ENCODE measurements at places on chromosomes 3 and 15. TPM values are rescaled to one million over a fixed set of nuclear protein-coding genes. Genes with fewer than 3 reads are reported as not detected.

DNA sequence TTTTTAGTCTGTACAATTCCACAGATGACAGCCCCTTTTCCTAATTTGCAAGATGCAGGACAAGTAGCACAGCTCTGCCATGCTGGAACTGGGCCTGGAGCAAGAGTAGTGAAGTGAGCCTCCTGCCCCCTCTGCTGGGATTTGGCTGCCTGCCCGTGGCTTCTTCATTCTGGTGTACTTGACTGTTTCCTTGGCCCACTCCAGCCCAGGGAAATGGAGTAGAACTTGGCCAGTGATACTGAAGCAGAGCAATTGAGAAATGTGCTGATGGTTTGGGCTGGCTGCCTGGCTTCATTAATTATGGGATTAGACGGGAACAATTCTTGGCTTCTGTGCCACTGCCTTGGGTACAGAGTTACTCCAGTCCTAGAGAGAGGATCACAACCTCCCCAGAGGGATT is 2.8 kb downstream of the GPD1L start:
- H3K27ac ChIP-seq = peak overlapping the region; percentile 80
- peaks cover 42% of the 10 kb centered on the region for H3K4me1 ChIP-seq
- no peak overlapping the region for H3K4me3 ChIP-seq

Gene BFSP2
- not detected for total RNA-seq

DNA sequence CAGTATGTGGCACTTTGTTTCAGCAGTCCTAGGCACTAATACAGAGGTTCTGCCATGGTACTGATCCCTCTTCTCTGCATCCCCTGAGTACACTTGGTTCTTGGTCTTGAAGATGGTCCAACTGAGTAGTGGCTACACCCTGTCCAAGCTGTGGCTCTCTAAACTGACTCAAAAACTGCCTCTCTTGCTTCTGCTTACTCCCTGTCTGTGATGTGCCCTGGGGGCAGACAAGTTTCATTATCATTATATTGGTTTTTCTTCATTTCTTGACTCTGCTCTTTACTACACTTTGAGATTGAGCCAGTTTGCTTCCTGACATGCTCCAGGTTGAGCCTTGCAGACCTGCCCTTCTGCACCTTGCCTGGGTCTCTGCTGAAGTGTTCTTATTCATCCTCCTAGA is 18.9 kb upstream of the ST3GAL6 start:
- peaks cover 13% of the 10 kb centered on the region for H3K4me1 ChIP-seq
- no peaks in the 10 kb centered on the region for H3K36me3 ChIP-seq
- H3K27me3 ChIP-seq = no peaks in the 10 kb centered on the region
- DNase-seq = no peak

Gene UBA7
- 48.6 TPM for total RNA-seq

DNA sequence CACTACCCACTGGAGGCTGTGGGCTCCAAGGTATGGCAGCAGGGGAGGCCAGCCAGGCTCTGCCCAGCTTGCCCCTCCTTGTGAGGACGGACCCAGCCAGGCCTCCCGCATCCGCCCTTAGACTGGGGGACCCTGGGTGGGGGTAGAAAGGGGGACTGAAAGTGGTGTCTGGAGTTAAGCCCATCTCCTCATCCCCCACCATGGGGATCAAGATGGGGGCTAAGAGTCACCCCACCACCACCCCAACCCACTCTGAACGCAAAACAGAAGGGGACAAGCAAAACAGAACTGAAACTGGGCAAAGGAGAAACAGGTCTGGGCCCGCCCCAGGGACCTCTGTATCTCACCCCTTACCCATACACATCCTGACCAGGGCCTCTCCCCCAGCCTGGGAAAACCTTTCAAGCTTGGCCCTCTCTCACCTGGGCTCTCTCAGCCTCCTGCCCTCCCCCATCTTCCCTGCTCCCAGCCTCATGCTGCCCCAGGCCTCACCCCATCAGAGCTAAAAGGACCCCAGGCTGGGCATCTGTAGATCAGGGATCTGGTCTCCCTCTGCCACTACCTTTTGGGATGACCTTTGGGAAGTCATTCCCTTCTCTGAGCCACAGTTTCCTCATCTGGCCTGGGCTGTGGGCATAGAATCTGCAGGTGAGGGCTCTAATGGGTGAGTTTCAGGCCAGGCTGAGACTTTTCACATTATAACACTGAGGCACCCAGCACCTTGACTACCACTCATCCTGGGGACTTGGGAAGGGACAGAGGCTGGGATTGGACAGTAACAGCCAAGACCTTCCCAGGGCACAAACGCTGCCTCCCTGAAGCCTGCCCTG is 30.0 kb upstream of the CYP11A1 start:
- H3K4me1 ChIP-seq = peaks cover 74% of the 10 kb centered on the region
- peak overlapping the region; percentile 98 for H3K27ac ChIP-seq
- H3K4me3 ChIP-seq = 0 out of 2 replicates have a peak overlapping the region, but pooled peaks have one; percentile 22
- H3K27me3 ChIP-seq = no peaks in the 10 kb centered on the region
- no peak for DNase-seq

DNA sequence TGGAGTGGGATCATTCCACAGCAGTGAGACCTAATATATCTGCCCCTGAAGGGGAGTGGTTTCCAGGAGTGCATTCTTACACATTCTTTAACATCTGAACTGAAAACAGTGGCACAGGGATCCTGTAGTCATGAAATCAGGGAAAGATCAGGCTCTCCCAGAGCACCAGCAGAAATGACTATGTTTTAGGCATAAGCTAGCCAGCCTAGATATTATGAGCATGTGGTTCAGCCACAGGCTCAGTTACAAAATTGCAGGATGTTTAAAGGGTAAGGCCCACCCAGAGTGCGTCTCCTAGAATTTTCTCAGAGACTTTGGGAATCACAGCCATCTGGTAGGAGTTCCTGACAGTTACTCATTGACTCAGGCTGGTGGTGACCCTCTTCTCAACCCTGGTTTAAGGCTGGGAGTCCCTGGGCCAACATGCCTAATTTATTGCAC is 20.9 kb downstream of the FSTL1 start:
- no peak overlapping the region for H3K4me3 ChIP-seq
- peaks cover 19% of the 10 kb centered on the region for H3K36me3 ChIP-seq
- H3K27me3 ChIP-seq = no peaks in the 10 kb centered on the region
- H3K4me1 ChIP-seq = peaks cover 12% of the 10 kb centered on the region
- no peak for DNase-seq

GRCh38 chr3:189057369-189057768 is 114.4 kb upstream of the TPRG1 start:
- no peak overlapping the region for H3K4me3 ChIP-seq
- no peak overlapping the region for H3K27ac ChIP-seq
- DNase-seq = no peak
- H3K27me3 ChIP-seq = no peaks in the 10 kb centered on the region

Gene DUOX2
- total RNA-seq = 0.10 TPM

GRCh38 chr15:79513940-79514339 is 81.8 kb downstream of the MINAR1 start:
- H3K36me3 ChIP-seq = no peaks in the 10 kb centered on the region
- no peak overlapping the region for H3K4me3 ChIP-seq
- no peak for DNase-seq
- peaks cover 47% of the 10 kb centered on the region for H3K27me3 ChIP-seq

GRCh38 chr3:66276705-66277274 is 56.0 kb downstream of the SLC25A26 start:
- no peak overlapping the region for H3K4me3 ChIP-seq
- H3K27me3 ChIP-seq = no peaks in the 10 kb centered on the region
- peak; percentile 34 for DNase-seq
- H3K27ac ChIP-seq = no peak overlapping the region
- H3K4me1 ChIP-seq = no peaks in the 10 kb centered on the region

- H3K27me3 ChIP-seq = no peaks in the 10 kb centered on the region
- DNase-seq = no peak
- H3K4me1 ChIP-seq = peaks cover 10% of the 10 kb centered on the region
- H3K4me3 ChIP-seq = no peak overlapping the region
Measured at GRCh38 chr3:59486520-59486919, 436.7 kb upstream of the CFAP20DC start.

- H3K4me1 ChIP-seq = no peaks in the 10 kb centered on the region
- no peaks in the 10 kb centered on the region for H3K36me3 ChIP-seq
- no peak for DNase-seq
- no peaks in the 10 kb centered on the region for H3K27me3 ChIP-seq
Measured at GRCh38 chr15:48153526-48153925, 24.6 kb downstream of the MYEF2 start.

Gene MRPS25
- total RNA-seq = 53.3 TPM

Gene SPINT1
- total RNA-seq = 180 TPM

DNA sequence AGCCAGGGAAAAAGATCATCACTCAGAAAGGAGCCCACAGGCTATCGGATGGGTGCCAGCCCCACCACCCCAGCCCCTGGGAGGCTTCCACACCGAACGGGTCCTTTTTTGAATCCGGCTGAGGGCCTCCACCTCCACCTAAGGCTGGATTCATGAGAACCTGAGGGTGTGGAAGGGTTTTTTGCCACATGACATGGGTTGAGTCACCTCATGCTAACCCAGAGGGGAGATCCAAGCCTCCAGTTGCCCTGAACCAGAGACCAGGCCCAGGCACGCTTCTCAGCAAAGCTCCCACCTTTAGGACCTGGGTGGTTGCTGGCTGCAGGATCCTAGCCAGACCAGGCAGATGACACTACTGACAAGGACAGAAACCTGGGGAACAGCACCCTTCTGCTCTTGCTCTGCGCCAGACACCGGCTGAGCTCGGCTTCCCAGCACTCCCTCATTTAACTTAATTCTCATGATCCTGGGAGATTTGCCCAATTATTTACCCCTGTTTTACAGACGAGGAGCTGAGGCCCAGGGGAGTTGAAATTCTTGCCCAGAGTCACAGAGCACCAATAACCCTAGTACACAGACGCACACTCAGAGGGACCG is 25.6 kb downstream of the DUSP7 start:
- no peak overlapping the region for H3K27ac ChIP-seq
- no peak overlapping the region for H3K4me3 ChIP-seq
- H3K36me3 ChIP-seq = no peaks in the 10 kb centered on the region
- H3K4me1 ChIP-seq = no peaks in the 10 kb centered on the region
- DNase-seq = no peak

Measured in PC-9 (cell line).